ENCODE measurements at places on chromosomes 4 and X.

DNA sequence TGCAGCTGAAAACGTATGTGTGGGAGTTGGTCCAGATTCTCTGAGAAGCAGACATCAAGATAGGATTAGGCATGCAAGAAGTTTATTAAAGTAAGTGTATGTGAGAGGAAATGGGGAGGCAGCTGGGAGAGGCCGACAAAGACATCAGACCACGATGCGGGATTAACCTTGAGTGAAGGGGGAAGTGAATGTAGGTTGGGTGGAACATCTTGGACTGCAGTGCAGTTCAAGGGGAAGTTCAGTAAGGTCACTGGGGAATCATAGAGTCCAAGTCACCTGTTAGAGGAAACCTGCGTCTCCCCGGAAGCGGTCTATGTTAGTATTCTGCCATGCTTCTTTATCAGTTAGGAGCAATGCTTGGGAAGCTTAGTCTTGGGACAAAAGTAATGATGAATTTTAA, 22.0 kb downstream of the CXCL8 start:
- DNase-seq = no peak

- peak; percentile 64 for DNase-seq
Observed at GRCh38 chr4:16897991-16898827, at the start of gene LDB2. Gene LDB2 (minus strand): TSS chr4:16898645.

- no peak for DNase-seq
Observed at GRCh38 chrX:137234651-137235402, 201.0 kb upstream of the GPR101 start.

- peak; percentile 11 for DNase-seq
Observed at GRCh38 chr4:174559894-174560293, 37.6 kb upstream of the HPGD start.

DNA sequence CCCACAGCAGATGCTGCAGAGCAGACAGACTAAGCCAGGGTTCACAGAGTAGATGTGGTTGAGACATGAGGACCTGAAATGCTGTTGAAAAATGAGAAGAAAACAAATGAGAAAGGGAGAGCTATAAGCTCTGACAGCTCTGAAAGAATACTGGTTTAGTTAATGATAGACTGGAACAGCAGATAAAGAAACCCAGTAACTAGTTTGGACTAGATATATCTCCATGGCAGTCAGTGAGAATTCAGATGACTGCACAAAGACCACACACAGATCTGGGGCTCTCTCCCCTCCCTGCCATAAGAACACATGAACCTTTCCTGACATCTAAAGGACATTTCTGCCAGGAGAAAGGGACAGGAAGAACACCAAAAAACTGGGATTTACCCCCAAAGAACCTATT, 8.2 kb downstream of the NAA11 start:
- DNase-seq = no peak

- no peak for DNase-seq
Observed at GRCh38 chr4:141642711-141643110, 6.3 kb downstream of the IL15 start.

- DNase-seq = no peak
Observed at GRCh38 chrX:85836868-85837267, 210.5 kb downstream of the CHM start.

DNA sequence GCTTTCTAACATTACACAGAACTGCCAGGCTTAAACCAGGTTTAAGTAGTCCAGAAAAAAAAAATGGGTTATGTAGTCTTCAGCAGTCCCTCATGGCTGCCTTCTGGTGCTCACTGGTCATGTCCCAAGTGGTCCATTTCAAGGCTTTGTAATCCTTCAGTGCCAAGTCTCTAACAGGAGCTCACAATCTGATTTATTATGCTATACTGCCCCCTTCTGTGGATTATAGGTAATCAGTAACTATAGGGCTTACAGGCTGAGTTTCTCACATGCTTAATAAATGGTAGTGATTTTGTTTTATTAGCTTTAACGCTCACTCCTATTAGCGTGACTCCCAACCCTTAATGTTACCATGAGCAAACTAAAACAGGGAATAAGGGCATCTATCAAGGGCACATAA, 92.5 kb upstream of the EDA2R start:
- DNase-seq = no peak

- no peak for DNase-seq
Observed at GRCh38 chrX:8717354-8717753, 14.6 kb downstream of the ANOS1 start.

- no peak for DNase-seq
Observed at GRCh38 chrX:18643243-18643642, 28.7 kb downstream of the RS1 start.

DNA sequence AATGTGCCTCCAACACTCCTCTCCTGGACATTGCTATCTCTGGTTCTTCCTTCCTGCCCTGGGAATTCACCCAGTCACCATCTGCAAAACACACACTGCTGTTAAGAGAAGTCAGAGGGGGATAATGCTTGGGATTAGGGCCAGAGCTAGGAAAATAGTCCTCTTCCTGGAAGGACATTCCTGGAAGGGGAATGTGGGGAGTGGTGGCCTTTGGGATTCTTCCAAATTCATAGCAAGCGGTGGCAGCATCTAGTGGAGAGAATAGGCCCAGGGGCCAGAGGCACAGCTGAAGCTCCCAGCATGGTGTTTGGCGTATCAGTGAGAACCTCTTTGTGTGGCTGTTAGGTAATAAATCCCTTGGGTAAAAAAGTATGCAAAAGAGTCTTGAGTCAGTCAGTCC, 34.3 kb downstream of the SHROOM4 start:
- DNase-seq = no peak

DNA sequence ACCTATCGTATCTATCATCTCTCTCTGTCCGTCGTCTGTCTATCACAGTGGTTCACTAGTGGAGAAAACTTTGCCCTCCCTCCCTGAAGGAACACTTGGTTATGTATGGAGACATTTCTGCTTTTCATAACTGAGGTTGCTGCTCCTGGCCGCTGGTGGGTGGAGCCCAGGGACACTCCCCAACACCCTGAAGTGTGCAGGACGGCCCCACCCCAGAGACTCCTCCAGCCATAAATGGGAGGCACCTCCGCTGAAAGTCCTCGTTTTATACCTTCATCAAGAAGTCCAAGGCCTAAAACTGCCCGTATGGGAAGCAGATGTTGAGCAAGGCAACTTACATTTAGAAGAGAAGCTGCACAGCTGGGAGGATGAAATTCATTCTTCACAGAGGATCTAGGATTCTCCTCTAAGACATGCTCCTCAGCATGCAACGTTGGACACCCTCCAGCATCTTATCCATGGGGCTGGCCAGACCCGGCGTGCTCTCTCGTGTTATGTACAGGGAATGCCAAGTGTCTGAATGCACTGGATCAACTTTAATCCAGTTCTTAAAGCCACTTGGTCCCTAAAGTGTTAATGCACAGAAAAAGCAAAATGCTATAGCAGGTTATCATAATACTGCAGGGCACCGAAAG, 43.5 kb downstream of the PRKX start:
- no peak for DNase-seq
